Common myeloid progenitor, CD34-positive (primary cell): ENCODE measurements at places on chromosomes 5 and 9.

DNA sequence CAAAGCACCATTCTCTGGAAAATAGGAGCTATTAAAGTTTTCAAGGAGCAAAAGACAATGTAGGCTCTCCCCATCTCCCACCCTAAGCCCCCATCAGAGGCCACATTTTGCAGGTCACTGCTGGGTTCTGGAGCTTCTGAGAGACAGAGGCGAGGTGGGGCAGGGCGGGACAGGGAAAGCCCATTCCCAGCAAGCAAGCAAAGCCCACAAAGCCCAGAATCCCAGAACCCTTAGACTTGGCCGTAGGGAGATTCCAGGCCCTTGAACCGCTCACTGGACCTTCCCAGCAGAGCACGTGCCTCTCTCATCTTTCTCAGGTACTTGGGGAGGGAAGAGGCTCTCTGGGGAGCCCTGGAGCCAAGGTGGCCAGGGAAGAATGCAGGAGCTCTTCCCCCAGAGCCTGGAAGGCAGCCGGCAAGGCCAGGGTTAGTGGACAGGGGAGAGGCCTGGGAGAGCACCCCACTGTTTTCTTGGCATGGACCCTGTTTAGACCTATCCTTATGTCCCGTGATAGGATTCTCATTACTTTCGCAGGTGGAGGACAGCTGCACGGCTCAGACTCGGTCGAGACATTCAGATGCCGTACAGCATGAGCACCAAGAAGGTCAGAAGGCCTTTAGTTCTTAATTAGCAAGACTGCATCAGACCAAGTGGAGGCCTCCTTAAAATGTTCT lies 52.4 kb downstream of the ZNF354C start:
- no peak for DNase-seq

GRCh38 chr5:155148694-155149093 lies 135.1 kb downstream of the KIF4B start:
- DNase-seq: no peak

DNA sequence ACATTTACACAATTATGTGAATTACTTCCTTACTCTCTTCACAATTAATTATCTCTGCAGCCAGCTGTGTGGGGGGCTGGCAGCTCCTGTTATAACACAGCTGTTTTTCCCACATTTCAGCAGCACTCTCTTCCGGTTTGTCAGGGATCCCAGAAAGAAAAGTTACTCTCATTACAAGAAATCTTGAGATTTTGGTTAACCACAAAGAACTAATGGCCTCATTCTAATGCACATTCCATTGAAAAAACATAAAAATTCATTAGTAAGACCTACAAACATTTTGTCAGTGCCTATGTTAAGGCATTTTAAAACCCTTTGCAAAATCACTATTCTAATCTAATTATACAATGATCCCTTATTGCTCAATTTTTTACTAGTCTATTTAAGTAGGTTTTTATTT lies 64.1 kb downstream of the PDE4D start:
- DNase-seq: no peak

- peak; percentile 19 for DNase-seq
Observed at GRCh38 chr9:35847792-35848572, 19.0 kb downstream of the TMEM8B start.
